Cortex of kidney (tissue), 1 donor: ENCODE measurements at places on chromosomes 16 and 17.

GRCh38 chr16:17755158-17755557, 284.4 kb upstream of the XYLT1 start:
- no peak for DNase-seq

- no peak for DNase-seq
Observed at GRCh38 chr17:4617590-4618351, 23.7 kb downstream of the ALOX15 start.

DNA sequence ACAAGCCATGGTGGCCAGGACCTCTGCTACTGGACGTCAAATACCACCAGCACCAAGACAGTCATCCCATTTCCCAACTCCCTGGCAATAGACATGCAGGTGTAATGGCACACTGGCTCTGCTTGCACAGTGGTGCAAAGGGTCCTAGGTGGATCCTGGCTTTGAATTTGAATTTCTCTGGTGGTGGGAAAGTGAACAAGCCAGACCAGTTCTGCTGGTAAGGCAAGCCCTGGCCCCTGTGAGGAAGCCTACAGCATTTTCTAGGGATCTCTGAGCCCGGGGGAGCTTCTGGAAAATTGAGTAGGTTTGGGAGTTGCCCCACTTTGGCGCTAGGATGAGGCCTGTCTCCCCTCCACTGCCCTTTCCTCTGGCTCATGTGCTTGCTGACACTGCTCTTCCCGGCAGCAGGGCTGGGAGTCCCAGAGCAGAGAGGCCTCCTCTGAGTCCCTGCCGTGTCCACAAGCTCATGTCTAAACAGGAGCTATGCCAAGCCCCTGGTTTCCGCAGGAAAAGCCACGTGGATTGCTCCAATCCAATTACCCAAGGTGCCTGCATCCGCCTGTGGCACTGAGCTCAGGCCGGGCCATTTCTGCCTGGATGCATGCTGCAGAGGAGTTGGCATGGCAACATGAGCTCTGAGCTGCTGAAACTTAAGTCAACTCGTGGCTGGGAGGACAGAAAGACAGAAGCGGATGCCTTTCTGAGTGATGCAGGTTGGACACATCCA, 67.0 kb downstream of the PRMT7 start:
- no peak for DNase-seq

DNA sequence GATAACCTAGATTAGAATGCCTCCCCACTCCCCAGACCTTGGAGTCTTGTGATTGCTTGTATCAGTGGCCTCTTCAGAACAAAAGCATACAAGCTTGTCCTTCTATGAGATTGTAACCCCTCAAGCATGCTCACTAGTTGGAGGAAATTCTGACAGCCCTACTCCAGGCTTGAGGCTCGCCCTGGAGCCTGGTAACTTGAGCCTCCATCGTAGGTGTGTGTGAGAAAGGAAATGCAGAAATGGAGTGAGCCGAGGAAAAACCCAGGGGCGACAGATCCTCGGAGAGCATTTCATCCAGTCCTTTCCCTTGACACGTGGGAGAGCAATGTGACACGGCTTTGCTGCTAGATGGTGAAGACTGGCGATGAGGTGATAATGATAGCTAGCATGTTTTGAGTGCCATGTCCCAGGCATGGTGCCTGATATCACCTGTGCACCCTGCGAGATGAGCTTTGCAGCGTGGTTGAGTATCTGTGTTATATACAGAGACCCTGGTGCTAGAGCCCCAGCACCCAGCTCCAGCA, 31.2 kb downstream of the GNAO1 start:
- no peak for DNase-seq

DNA sequence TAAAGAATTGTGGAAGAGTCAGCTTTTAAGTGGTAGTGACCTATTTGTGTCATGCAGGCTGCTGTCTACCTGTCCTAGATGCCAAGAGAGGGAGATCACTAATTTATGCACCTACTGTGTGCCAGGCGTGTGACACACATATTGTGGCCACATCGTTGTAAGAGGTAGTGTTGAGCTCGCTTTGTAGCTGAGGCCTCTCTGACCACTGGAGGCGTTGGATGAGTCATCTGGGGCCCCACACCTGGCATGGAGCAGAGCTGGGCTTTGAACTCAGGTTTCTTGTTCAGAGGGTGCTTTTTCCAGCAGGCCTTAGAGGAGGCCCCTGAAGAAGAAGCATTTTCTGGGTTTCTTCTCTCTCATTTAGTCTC, 52.3 kb upstream of the LGALS9 start:
- DNase-seq = no peak

GRCh38 chr16:49499414-49499785, 125.8 kb downstream of the C16orf78 start:
- DNase-seq = no peak
